ENCODE measurements at places on chromosomes 16 and 17.

DNA sequence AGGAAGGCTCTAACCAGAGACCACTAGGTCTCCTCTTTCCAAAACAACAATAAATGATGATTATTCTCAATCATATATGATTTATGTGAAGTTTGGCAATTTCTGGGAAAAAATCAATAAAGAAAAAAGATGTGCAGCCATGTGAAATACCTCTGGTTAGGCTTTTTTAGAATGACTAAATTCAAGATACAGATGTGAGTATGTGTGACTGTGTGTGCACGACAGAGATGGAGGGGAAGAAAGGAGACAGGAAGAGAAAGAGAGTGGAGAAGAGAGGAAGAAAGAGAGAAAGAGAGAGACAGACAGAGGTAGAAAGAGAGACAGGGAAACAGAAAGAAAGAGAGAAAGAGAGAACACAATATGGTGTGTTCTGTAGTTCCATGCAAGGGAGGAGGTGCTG, 558.6 kb upstream of the CDH5 start:
- no peak for DNase-seq

- no peak for DNase-seq
Observed at GRCh38 chr17:17062356-17062755, 20.1 kb downstream of the MPRIP start.

GRCh38 chr16:87369796-87370719, 13.5 kb downstream of the FBXO31 start:
- DNase-seq = no peak

DNA sequence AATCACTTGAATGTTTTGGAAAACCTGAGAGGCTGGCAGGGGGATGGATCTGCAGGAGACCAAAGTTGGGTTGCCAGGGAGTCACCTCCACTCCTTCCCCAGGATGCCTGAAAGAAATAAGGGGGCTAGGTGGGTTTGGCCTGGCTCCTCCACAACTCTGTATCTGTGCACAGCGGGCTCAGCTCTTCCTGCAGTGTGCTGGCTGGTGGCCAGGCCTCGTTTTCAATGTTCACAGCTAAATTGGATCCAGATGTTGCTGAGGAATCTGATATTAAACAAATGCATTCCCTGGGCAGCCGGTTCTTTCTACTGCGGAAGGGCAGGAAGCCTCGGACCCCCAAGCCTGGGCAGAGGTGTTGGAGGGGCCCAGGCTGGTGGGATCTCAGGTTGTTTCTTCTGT, 106.2 kb downstream of the N4BP1 start:
- DNase-seq = no peak

- no peak for DNase-seq
Observed at GRCh38 chr17:2366747-2367494, 29.6 kb downstream of the SGSM2 start.

DNA sequence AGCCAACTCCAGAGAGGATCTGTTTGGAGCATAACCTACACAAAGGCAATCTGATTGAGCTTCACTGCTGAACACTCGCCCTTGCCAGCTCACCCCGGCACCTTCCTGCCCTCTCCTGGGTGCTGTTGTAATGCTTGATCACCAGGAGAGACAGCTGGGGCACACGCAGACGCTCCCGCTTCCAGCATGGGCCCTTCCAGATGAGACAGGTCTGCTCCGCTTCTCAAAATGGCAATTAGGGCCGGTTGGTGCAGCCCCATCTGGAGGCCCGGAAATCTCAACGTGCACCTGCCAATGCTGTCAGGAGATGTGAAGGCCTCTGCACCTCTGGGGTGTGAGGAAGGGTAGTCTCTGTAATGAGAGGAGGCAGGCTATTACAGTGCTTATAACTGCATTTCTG, 206.1 kb downstream of the ABCC12 start:
- no peak for DNase-seq

DNA sequence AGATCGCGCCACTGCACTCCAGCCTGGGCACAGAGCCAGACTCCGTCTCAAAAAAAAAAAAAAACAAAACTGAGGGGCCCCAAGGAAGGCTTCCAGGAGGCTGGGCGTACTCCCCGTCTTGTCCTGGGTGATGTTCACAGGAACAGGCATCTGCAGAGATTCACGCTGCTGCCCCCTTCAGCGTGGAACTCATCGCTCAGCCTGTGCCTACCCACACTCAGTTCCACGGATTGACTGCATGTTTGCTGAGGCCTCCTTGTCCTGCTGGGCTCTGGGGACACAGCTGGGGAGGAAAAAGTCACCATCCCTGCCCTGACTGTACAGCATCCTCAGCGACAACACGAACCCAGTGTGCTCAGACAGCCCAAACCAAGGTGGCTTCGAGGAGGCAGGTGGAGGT, 12.9 kb upstream of the OSGIN1 start:
- DNase-seq = no peak

DNA sequence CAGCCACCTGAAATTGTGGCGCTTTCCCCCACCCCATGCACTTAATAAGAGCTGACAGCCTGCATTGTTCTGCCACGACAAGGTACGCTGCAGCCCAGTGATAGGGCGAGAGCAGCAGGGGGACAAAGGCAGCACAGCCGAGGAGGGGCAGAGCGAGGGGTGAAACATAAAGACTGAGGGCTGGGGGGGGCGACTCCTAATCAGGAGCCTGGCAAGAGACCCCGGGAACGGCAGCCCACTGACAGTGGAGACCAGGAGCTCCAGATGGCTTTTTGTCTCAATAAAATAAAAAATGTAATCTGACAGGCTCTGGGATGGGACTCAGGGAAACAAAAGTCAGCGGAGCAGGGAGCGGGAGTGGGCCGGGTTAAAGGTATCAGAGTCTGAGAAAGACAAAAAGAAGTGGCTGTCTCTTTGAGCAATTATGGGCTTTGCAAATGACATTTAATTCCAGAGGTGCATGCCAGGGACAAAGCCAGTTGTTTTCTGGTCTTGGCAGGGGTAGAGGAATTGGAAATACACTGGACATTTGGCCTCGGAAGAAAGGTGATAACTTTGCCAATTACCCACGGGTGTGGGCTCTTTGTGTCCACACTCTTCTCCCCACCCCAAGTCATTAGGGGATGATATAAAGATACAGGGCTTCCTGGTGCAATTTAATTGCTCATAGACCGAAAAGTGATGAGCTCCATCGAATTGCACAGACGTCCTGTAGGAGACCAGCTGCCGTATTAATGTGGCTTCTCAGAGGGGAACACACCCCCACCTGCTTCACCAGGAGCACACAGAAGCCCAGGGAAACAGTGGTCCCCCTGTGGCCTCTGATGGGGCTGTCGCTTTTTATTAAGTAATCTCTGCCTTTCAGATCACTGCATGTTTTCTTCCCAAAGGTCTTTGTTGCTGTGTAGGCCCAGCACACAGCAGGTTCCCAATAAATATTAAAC, 17.6 kb upstream of the CCDC182 start:
- no peak for DNase-seq

- no peak for DNase-seq
Observed at GRCh38 chr17:767076-767475, 15.0 kb downstream of the GLOD4 start.

- no peak for DNase-seq
Observed at GRCh38 chr17:61160204-61160603, 239.4 kb upstream of the TBX2 start.

DNA sequence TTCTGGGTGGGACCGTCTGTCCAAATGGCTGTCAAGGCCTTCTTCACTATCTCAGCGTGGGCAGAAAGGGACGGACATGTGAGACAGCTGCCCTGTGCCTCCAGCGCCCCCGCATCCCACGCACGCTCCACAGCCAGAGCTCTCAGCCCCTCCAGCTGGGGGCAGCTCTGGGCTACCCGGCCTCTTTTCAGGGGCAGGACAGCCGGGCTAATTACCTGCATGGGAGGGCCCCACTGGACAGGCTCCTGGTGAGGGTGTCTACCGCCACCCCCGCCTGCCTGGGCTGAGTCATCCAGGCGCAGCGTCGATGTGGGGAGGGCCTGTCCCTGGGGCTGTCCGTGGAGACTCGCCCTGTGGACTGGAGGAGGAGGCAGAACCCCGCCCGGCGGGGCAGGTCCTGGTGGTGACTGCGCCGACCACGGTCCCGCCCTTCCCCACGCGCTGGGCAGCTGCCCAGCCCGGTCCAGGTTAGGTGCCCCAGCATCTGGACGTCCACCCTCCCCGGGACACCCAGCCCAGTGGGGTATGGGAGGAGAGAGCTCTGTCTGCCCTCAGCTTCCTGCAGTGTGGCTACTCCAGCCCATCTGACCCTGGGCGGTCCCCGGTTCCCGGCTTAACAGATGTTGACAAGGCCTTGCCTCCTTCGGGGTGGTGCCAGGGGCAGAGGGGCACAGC, 5.9 kb upstream of the METRNL start:
- no peak for DNase-seq

- no peak for DNase-seq
Observed at GRCh38 chr16:3625911-3626732, 14.7 kb upstream of the SLX4 start.

DNA sequence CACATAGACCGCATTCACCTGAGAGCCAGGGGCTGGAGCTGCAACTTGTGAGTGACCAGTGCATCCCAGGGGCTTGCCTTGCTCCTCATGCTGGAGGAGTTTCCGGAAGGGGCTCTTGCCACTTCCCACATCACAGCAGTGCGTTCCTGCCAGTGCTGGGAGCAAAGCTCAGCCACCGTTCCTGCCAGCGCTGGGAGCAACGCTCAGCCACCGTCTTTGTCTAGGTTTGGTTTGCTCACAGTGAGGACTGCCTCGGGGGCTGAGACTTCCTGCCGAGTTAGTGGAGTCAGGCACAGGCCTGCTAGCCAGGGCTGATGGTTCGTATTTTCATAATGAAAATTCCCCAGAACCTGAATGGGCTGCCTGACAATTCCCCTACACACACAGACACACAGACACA, 5.4 kb upstream of the CHRNE start:
- no peak for DNase-seq

DNA sequence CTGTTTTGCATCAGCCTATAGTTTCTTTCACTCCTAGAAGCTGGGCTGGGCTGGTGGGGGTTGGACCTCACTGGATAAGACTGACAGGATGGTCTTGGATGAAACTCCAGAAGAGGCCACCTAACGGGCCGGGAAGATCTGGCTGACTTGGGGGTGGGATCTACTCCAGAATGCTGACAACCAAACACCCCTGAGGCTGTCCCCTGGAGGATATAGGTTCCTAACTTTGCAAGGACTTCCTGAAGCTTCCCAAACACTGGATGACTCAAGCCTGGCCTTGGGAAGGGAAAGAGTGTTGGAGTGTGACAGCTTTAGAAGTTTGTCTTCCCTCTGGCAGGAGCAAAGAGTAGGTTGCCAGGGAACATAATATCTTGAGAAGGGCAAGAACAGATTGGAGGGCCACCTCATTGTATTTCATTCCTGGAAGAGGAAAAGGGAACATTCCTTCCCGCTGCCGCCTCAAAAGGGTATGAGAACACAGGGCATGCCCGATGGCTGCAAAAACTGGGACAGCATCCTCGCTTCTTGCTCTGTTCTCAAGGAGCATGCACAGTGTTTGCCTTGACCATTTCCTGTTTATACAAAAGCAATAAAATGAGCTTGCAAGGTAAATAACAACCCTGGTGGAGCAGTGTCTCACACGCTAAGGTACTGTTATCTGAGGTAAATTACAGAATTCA, 6.8 kb upstream of the CYB5B start:
- no peak for DNase-seq

DNA sequence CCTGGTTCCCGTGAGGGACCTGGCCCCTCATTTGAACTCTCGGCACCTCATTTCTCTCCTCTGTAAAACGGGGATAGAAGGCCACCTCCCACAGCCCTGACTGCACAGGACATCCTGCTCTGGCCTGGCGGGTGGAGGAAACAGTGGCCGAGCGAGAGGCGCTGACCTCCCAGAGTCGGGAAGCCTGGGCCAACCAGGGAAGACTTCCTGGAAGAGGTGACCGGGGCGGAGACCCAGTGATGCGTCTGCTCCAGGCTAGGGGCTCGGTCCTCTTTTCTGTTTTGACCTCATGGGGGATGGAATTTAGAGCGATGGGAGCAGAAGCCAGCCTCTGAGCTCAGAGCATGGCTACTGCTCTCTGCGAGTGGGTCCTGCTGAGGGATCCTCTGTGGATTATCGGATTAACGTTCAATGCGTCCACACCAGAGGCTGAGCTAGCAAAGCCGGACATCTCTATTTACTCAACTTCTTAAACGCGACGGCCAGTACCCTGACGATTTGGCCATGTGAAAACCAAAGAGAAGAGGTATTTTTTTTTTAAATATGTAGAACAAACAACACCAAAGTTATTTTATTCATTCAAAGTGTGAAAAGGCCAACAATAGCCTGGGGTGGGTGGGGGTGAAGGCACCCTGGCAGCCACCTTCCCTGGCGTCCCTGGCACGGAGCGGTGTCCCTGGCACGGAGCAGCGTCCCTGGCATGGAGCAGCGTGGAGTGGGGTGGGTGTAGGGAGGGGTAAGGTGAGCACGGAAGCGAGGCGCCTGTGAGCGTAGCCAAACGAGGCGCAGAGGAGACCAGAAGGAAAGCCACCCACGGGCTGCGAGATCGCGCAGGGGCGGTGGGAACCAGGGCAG, 9.2 kb upstream of the MSLN start:
- DNase-seq = no peak

- DNase-seq = no peak
Observed at GRCh38 chr16:81817296-81817695, 38.2 kb downstream of the PLCG2 start.

Data from stimulated activated CD4-positive, alpha-beta T cell treated with anti-CD3 and anti-CD28 coated beads, TNF-alpha, amount 100 ng/mL, for 1 hour (primary cell).